Aorta (tissue), 5 donors: ENCODE measurements at places on chromosomes 3 and 15. TPM values are rescaled to one million over a fixed set of nuclear protein-coding genes. Genes with fewer than 3 reads are reported as not detected.

- no peak overlapping the region for H3K4me3 ChIP-seq
- no peaks in the 10 kb centered on the region for H3K4me1 ChIP-seq
- H3K27me3 ChIP-seq, result peaks cover 2% of the 10 kb centered on the region
These were observed 986.5 kb downstream of the TUSC7 start for GRCh38 chr3:117695871-117696645.

- H3K36me3 ChIP-seq, result peaks cover 2% of the 10 kb centered on the region
- H3K4me3 ChIP-seq, result no peak overlapping the region
- H3K27ac ChIP-seq, result no peak overlapping the region
- no peaks in the 10 kb centered on the region for H3K27me3 ChIP-seq
- no peaks in the 10 kb centered on the region for H3K4me1 ChIP-seq
These were observed 49.3 kb downstream of the SLC6A20 start for GRCh38 chr3:45746777-45747622.

- no peak overlapping the region for H3K27ac ChIP-seq
- peaks cover 15% of the 10 kb centered on the region for H3K36me3 ChIP-seq
- DNase-seq, result no peak
- no peak overlapping the region for H3K4me3 ChIP-seq
- H3K27me3 ChIP-seq, result no peaks in the 10 kb centered on the region
These were observed 2.1 kb downstream of the ABCF3 start for GRCh38 chr3:184188080-184188479.

GRCh38 chr3:52057812-52058495, 1.6 kb upstream of the DUSP7 start:
- no peak for DNase-seq
- H3K4me1 ChIP-seq, result no peaks in the 10 kb centered on the region
- H3K27ac ChIP-seq, result no peak overlapping the region
- H3K4me3 ChIP-seq, result no peak overlapping the region
- H3K36me3 ChIP-seq, result no peaks in the 10 kb centered on the region
- H3K27me3 ChIP-seq, result no peaks in the 10 kb centered on the region

DNA sequence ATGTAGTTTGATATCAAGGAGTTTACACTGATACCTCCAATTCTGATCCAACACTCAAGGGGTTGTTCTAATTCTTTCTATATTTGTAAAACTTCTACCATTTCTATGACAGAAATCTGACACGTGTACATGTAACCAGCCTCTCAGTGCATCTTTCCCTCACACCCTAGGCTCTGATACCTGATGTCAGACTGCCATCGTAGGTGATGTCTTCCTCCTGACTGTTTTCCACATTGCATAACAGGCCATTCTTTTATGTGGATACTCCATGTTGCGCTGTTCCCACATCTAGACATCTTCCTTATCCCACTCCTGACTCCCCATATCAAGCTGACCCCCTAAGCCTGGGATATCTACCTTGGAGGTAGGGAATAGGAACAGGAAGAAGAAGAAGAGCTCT, 159.1 kb downstream of the FNDC3B start:
- H3K4me1 ChIP-seq, result peaks cover 13% of the 10 kb centered on the region
- no peak overlapping the region for H3K27ac ChIP-seq
- no peaks in the 10 kb centered on the region for H3K36me3 ChIP-seq
- no peaks in the 10 kb centered on the region for H3K27me3 ChIP-seq

- H3K27ac ChIP-seq, result no peak overlapping the region
- no peaks in the 10 kb centered on the region for H3K4me1 ChIP-seq
- H3K4me3 ChIP-seq, result no peak overlapping the region
- no peaks in the 10 kb centered on the region for H3K27me3 ChIP-seq
These were observed 60.5 kb downstream of the HCN4 start for GRCh38 chr15:73308305-73308704.

DNA sequence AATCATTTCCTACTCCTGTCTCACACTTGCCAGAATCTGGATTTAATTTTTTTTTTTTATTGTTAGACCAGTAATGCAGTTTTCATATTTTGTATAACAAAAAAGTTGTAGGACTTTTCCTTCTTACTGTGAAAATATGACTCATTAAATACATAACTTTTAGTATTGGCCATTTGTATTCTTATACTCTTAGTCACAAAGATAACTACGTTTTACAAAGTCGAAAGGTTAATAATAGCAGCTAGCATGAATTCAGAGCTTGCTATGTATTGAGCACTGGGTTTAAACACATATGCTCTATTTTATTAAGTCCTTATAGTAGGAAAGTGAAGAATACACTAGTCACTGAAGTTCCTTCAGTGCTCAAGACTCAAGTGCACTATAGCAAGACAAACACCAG, 43.1 kb downstream of the LRRN1 start:
- DNase-seq, result no peak
- no peaks in the 10 kb centered on the region for H3K27me3 ChIP-seq
- H3K27ac ChIP-seq, result peak overlapping the region; percentile 22
- no peaks in the 10 kb centered on the region for H3K4me1 ChIP-seq
- peaks cover 3% of the 10 kb centered on the region for H3K36me3 ChIP-seq
- no peak overlapping the region for H3K4me3 ChIP-seq

DNA sequence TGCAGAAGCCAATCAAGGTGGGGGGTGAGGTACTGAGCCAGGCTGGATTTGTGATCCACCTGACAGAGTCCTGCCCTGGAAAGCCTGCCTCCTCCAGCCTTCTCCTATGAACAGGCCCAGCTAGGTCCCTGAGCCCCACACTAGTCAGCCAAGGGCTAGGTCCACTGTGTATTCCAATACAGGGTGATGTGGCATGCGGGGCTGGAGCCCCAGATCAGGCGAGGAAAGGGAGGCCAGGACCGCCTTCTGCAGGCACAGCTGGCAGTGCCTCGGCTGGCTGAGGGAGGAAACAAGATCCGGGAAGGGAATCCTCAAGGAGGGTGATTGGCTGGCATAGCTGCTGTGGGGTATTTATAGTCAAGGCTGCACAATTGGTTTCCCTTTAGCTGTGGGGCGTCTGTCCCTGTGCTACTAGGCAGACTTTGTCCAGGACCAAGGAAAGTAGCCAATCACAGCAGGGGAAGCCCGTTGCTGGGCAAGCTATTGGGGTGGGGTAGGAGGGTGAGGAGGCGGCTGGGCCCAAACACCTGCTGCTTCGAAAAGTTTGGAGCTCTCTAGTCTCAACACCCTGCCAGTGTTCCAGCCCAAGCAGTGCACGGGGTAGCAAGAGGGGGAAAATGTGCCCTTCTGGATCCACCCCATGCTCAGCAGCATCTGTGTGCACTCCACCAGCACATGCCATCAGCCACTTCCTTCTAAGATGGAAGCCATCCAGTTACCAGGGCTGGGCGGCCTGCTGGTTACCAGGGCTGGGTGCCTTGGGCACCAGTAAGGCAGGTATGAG, 5.9 kb downstream of the KY start:
- H3K4me3 ChIP-seq, result no peak overlapping the region
- H3K4me1 ChIP-seq, result no peaks in the 10 kb centered on the region
- DNase-seq, result no peak
- H3K27me3 ChIP-seq, result no peaks in the 10 kb centered on the region
- no peak overlapping the region for H3K27ac ChIP-seq

DNA sequence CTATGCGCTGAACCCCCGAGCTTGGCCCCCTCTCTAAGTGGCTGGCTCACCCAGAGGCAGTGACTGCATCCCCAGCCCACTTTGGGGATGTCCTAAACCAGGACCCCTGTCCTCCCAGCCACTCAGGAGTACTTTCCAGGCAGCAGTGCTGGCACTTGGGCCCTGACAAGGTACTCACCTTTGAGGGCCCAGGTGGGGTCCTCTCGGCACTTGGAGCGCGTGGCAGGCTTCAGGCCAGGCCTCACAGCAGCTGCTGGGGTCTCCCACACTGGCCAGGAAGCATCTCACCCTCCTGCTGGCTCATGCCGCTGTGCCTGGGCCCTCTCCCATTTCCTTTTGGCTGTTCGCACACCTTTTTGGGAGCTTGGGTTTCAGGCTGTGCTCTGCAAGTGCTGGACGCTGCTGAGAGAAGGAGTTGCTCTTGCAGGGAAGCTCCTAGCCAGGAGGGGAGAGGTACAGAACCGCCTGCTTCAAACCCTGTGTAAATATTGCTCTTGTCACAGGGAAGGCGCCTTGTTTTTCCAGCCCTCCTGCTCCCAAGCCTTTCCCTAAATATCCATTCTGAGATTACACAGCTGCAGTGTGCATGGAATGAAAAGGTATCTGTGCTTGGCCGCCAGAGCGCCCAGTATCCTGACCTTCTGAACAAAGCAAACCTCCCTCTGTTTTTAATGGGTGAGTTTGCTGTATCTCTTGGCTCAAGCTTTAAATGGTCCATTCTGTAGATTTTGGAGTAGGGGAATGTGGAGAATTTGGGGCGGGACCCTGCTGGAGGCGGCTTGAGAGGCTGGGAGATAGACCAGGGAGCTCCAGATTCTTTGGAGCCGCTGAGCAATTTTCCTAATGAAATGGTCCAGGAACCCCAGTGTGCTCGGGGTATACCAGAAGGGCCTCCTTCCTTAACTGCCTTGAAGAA, 45.6 kb downstream of the DNASE1L3 start:
- H3K36me3 ChIP-seq, result no peaks in the 10 kb centered on the region
- H3K27me3 ChIP-seq, result no peaks in the 10 kb centered on the region
- no peaks in the 10 kb centered on the region for H3K4me1 ChIP-seq
- H3K27ac ChIP-seq, result peak overlapping the region; percentile 49
- DNase-seq, result peak; percentile 53

DNA sequence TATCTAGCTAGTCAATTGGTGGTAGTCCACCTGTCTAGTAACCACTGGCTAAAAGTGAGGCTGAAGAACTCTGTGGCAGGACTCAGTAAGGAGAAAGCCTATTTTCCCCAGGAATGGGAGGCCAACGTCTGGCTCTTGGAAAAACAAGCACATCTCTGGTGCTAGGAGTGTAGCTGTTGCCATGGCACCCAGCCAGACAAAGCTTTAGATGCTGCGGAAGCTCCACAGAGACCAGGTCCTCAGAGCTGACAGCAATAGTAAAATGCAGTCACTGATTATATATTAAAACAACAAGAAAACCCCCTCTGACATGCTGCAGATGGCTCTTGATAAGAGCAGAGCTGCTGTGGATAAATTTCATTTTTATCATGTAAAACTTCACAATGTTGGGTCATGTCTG, 124.9 kb upstream of the STRIT1 start:
- no peak overlapping the region for H3K4me3 ChIP-seq
- H3K36me3 ChIP-seq, result no peaks in the 10 kb centered on the region
- H3K4me1 ChIP-seq, result no peaks in the 10 kb centered on the region
- H3K27ac ChIP-seq, result no peak overlapping the region
- no peak for DNase-seq

DNA sequence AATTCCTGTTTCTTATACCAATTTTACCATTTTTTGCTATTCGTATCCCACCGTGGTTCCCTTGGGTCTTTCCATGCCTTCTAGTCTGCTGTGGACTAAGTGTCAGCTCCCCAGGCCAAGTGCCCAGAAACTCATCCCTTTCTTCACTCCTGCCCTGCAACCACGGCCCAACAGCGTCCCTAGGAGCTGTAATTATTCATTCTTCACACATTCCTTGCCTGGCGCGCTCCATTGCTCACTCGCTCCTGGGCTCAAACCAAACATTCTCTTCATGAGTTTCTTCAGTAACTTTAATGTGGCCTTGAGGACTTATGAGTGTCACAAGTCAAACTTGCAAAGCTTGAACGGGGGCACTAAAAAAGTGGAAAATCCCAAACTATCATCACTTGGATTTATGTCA, 15.7 kb downstream of the GABRB3 start:
- H3K36me3 ChIP-seq, result no peaks in the 10 kb centered on the region
- H3K27me3 ChIP-seq, result no peaks in the 10 kb centered on the region
- H3K27ac ChIP-seq, result no peak overlapping the region
- H3K4me1 ChIP-seq, result no peaks in the 10 kb centered on the region
- H3K4me3 ChIP-seq, result no peak overlapping the region
- no peak for DNase-seq

DNA sequence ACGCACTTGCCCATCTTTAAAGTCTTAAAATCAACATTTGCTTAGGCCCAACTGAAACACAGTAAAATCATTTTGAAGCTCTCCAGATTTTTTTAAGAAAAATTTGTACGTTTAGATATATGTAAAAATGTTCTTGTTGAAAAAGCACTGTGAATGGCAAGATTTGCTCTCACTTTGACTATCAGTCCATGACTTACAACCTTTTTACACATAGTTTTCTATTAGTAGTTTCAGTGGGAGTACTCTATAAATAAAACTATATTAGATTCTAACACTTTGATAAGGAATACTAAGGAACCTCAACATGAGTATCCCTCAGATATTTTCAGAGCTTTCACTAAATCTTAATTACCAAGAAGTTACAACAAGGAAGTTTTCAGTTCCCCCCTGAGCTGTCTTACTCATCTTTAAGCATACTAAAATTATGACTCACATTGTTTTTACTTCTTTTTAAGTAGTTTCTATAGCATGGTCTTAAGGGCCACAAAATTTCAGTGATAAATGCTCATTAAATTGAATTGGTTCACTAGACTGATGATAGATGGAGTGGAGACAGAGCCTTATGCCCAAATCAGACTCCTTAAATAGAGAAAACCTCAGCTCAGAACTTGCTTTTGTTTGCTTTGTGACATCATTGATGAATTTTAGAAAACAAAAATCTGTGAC, 31.6 kb upstream of the RAP2B start:
- no peak for DNase-seq
- H3K4me3 ChIP-seq, result no peak overlapping the region
- no peak overlapping the region for H3K27ac ChIP-seq

DNA sequence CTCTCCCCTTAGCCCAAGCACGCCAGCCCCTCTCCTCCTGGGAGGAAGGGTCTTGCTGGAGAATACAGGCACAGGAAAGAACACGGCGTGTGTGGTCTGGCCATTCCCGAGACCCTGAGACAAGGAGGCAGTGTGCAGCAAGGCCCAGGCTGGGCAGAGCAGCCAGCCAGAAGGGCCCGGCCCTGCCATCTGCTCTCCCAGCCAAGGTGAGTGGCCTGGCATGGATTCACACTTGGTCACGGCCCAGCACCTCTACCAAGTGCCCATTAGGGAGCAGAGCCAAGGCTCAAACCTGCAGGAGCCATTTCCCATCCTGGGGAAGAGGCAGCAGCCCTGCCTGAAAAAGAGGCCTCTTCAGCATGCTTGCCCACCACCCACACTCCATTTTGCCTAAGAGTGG, 28.6 kb downstream of the MEGF11 start:
- H3K27ac ChIP-seq, result no peak overlapping the region
- H3K4me3 ChIP-seq, result no peak overlapping the region
- no peaks in the 10 kb centered on the region for H3K4me1 ChIP-seq
- H3K36me3 ChIP-seq, result no peaks in the 10 kb centered on the region
- H3K27me3 ChIP-seq, result no peaks in the 10 kb centered on the region

DNA sequence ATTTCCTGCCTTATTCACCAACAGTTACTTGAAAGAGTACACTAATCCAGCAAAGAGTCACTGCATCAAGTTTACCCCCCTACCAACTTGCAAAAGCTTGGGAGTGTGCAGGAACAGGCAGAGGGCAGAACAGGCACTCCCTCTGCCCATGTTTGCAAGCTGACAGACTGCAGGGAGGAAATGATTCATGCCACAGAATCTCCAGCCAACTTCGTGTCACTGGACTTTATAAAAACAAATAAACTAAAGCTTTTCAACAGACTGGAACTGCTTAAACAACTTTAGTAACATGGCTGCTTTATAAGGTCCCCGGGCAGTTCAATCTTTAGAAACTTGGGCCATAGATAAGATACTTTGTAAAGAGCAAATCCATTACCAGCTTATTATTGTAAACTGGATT, 129.5 kb downstream of the THRB start:
- H3K4me1 ChIP-seq, result peaks cover 17% of the 10 kb centered on the region
- H3K36me3 ChIP-seq, result no peaks in the 10 kb centered on the region
- peak overlapping the region; percentile 37 for H3K27ac ChIP-seq
- peak; percentile 72 for DNase-seq

ZBED2 gene
- polyA plus RNA-seq, result not detected

SSUH2 gene
- polyA plus RNA-seq, result 15.7 TPM

CPLX3 gene
- 0.13 TPM for polyA plus RNA-seq

APPL1 gene
- polyA plus RNA-seq, result 13.4 TPM

CADM2 gene
- polyA plus RNA-seq, result not detected

DHX36 gene
- polyA plus RNA-seq, result 15.0 TPM

GOLGA8T gene
- not detected for polyA plus RNA-seq
